ENCODE measurements at places on chromosomes 3 and 15.

- DNase-seq, result peak; percentile 55
These were observed 118.3 kb upstream of the FOXB1 start for GRCh38 chr15:59885832-59886231.

DNA sequence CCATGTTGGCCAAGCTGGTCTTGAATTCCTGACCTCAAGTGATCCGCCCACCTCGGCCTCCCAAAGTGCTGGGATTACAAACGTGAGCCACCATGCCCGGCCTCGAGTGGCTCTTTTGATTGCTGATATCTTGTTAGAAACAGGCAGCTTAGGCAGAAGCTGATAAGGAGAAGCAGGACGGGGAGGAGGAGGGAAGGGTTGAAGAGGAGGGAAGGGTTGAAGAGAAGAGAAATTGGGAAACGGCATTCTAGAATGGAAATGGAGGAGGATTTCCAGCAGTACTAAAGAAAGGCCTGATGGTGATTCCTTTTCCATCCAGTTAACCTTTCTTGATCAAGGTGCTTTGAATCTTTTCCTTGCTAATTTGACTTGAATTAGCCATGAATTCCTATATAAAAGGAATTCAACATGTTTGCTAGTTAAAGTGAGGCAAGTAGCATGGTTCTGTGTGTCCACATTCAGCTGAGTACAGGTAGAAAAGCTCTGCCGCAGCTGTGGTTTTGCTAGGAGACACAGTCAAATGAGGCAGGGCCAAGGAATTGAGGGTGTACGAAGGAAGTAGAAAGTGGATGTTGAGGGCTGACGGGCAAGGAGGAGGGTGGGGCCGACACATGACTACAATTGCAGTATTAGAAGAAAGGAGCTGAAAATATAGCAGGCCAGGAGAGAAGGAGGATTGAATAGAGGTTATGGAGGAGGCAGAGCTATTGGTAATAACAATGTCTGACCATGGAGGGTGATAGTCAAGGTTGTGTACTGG lies 27.2 kb upstream of the ATP1B3 start:
- DNase-seq, result no peak

DNA sequence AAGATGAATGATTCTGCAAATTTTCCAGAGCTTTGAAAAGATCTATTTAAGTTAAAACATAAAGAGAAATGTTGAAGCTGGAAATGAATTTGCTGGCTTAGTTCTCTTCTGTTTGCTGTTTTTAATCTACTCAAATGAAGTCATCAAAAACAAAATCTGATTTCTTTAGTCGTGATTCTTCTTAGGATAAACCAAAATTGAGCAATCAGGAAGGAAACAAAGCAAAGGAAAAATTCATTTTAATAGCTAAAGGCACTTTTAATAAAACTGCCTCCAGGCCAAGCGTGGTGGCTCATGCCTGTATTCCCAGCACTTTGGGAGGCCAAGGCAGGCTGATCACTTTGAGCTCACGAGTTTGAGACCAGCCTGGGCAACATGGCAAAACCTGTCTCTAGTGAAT lies 91.2 kb downstream of the DUT start:
- no peak for DNase-seq

DNA sequence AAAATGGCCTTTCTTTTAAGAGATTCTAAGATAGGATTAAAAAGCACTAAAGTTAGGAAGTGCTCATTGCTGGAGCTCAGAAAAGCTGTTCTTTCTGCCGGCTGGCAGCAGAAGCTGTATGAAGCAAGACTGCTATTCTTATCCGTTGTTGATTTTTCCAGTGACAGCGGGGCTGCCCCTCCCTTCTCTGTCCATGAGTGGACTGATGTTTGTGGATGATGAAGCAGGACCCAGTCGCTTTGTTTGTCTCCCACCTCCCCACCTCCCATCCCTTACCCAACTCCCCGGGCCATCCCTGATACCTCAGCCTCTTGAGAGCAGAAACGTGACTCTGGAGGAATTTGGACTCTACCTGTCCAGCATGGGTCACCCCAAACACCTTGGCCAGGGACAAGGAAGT lies 10.3 kb upstream of the MUSTN1 start:
- DNase-seq, result peak; percentile 68

DNA sequence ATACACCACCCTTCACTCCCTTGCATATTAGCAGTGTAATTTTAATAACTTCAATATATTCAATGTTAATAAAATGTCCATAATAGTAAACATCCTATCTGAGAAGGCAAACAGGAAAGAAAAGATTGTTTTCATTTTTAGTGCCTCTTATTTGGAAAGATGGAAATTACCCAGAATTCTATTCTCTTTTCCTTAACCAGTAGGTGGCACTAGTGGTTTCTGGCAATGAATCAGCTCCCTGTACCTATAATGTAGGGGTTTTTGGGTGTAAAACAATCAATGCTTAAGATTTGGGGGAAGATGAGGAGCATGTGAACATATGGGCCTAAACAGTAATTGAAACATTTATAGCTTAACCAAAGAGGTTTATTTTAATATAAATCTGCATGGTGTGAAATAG lies 5.7 kb upstream of the SEMA6D start:
- no peak for DNase-seq

- DNase-seq, result no peak
These were observed 47.6 kb upstream of the ARF4 start for GRCh38 chr3:57644740-57645139.

DNA sequence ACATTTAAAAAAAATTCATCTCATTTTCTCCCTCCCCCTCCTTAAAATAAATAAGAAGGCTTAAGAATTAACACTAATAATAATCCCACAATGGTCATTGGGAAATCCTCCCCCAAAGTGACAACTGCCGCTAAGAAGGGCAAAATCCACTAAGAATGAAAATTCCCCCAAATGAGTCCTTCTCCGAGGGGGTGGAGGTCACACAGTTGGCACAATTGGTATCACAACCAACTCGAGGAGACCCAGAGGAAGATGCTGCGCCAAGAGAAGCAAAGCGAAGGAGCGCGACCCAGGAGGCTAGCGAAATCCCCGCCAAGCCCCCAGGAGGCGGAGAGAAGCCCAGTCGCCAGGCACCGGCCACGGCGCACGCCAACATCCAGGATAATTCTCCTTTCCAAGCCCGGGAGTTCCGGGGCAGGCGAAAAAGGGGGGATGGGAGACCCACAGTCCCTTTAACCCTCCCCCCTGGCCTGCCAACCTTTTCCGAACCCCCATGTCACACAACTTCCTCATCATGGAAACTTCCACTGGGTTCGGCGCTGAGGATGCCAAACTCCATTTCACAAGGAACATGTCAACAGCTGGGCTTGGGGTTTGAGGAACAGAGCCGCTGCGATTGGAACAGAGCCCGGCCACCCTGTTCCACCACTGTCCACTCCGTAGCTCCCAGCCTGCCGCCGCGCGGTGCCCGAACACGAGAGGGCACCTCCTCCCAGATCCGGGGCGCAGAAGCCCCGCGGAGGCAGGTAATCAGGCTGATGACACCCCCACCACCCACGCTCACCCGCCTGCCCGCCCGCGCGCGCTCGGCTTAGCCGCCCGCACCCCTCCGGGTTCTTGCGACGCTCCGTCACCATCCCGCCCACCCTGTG lies 668 bp downstream of the THRB start:
- peak; percentile 10 for DNase-seq

DNA sequence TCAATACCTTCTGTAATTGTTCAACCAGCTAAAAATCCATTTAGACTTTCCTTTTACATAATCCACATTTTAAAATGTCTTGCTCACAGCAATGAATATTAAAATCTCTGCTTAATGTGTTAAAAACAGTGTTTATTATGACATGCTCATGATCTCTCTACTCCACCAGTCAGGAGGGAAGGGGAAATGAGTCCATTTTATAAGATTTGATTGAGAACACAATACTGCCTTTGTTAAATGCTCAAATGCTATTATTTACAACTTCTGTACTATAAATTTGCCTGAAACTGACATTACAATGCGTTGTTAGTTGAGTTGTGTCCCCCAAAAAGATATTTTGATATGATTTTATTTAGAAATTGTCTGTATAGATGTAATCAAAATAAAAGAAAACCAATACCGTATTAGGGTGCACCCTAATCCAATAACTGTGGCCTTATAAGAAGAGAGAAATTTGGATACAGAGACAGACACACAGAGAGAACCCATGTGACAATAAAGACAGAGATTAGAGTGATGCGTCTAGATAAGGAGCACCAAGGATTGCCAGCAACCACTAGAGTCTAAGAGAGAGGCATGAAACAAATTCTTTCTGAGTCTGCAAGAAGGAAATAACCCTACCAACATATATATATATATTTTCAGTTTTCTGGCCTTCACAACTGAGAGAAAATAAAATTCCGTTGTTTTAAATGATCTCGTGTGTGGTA lies 9.1 kb upstream of the PLSCR4 start:
- DNase-seq, result no peak

- peak; percentile 37 for DNase-seq
These were observed 204.2 kb downstream of the NFKBIZ start for GRCh38 chr3:102053375-102053989.

GRCh38 chr15:39542385-39543065 lies 38.4 kb upstream of the THBS1 start:
- DNase-seq, result no peak

GRCh38 chr15:68207176-68207935 lies 2.2 kb upstream of the CALML4 start:
- DNase-seq, result no peak

DNA sequence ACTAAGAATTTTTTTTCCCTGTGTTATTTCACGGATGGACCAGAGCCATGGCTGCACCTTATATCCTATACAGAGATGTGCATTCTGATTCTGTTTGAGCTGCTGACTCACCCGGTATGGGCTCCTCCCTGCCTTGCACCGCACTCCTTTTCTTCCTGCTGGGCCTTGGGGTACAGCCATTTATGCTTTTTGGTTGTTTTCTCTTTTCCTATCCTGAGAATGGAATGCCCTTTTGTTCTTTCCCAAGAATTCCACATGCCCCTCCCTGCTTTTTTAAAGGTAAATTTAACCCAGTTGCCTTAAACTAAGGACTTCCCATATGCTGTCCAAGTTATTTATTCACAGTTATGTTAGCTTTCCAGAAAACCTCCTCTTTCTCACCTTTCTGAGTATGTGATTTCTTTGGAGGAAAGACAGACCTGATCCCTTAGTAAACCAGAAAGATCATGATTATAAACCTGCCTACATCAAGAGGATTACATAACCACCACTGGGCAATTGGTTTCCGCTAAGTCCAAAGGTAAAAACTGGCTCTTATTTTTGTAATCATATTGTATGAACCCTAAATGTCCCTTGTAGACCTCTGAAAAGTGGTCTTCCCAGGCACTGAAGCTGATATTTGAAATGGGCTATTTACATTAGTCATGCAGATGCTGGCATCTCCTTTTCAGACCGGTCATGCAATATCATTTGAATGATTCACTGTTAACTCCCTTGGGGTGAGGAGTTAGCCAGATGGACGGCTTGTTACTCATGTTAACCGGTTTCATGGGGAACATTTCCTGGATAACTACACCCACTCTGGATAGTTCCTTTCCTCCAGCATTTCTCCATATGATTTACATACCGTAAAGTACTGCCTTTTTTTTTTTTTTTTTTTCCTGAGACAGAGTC lies 45.5 kb downstream of the TMOD3 start:
- peak; percentile 98 for DNase-seq

GRCh38 chr3:18987862-18988447 lies 160.4 kb upstream of the KCNH8 start:
- DNase-seq, result no peak

Data from fibroblast of lung (primary cell).